Stimulated activated CD8-positive, alpha-beta memory T cell treated with anti-CD3 and anti-CD28 coated beads, Interleukin-7, amount 100 ng/mL, for 4 hours (primary cell): ENCODE measurements at places on chromosomes 12 and 14.

- DNase-seq: no peak
Observed at GRCh38 chr14:63745858-63746425, 18.1 kb upstream of the SGPP1 start.

DNA sequence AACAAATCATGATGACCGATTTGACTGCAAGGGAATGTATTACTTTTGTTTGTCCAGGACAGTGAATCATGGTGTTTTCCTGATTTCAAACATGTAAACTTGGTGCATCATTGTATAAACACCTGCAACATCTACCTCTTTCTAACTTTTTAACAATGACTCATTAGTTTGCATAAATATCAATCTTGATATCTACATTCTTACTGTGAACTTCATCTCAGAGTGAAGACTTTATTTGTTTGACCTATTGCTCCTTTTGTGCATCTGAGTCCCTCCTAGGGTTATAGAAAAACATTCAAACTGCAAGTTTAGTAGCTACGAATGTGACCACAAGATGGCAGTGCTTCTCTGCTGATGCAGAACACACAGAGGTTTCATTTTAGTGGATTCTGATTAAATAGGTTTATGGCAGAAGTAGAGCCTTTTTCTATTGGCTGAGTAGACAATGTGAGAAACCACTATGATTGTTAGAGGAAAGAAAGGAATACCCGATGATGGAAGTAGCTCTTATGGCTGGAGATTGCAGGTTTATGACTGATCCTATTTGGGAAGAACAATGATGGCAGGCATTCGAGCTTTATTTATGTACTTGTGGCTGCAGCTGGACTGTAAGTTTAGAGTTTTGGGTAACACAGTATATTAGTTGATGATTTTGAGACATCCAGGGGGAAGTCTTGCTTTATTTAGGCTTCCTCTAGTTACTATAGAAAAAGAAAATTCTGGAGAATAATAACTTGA is 244.2 kb upstream of the OR4E1 start:
- no peak for DNase-seq

DNA sequence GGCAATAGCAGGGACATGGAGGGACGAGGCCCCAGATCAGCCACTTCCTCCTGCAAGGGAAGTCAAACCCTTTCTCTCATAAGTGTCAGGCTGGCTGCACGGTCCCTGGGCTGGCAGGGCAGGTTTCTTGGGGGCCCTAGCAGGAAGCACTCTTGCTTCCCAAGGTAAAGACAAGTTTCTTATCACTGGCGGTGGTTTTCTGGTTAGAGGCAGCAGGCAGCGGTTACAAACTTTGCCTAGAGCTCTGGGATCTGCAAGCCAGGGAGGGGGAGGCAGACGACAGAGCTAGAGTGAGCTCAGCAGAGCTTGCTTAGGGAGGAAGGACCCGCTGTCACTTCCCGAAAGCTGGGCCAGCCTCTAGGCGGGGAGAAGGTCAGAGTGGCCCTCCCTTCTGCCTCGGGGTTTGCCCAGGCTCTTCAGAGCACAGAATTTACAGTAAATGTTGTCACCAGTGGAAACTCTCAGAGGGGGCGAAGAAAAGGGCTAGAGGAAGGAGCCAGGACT is 20.4 kb downstream of the BATF start:
- DNase-seq: peak; percentile 83

DNA sequence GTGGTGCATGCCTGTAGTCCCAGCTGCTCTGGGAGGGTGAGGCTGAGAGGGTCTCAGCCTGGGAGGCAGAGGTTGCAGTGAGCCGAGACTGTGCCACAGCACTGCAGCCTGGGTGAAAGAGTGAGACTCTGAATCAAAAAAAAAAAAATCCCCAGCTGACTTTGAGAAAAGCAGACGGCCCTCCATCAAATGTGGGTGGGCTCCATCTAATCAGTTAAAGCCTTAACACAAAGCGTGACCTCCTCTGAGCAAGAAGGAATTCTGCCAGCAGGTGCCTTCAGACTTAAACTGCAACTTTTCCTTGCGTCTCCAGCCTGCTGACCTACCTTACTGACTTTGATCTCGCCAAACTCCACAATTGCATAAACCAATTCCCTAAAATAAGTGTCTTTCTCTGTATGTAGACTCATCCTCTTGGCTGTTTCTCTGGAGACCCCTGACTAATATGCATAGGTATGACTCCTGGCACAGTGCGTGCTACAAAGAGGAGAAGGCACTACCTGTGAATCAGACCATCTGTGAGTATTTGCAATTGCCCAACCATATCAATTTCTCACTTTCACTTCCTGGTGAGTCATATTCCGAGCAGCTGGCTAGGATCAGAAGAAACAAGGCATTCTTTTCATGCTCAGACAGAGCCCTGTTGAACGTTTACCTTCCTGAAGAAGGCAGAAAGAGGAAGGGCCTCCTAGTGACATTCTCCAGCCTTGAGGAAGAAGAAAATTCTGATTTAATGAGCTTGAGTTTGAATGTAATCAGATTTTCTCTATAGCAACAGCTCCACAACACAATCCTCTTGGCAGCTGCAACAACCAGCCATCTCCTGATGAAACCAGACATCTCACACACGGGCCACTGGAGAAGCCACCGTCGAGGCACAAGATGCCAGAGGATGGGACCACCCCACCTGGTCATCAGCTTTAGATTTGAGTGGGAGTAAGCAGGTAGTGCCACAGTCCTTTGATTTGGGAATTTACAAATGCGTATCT is 54.3 kb downstream of the CLMN start:
- DNase-seq: no peak

DNA sequence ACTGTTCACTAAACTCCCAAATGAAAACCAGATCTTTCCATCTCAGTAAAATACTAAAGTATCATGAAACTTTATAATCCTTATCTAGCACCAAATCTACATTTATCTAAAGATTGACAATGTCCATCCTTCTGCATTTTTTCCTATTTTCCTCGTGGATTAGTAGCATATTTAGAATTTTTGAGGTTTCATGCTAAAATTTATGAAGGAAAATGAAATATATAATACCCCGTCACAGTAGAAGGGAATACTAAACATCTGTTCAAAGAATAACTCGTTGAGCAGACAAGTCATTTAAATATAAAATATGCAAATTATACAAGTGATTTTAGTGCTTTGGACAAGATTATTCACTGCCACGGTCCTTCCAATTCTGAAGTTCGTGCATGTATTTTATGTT is 122.7 kb upstream of the SLCO1C1 start:
- no peak for DNase-seq

GRCh38 chr12:116317986-116318575 is 40.6 kb upstream of the MED13L start:
- DNase-seq: no peak

DNA sequence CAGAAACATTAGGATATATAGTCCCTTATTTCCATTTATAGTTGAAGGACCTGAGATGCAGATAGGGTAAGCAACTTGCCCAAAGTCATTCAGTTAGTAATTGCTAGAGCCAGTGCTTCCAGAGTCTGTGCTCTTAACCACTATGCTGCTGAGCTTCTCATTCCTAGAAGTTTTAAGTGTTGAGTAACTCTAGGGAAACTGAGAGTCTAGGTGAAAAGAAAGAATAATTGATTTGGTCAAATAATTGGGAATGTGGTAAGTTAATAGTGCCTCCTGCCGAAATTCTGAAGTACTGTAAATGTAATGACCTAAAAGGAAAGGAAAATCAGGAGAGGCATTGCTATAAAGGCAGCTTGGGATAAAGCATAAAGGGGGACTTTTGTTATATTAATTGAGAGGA is 14.1 kb downstream of the PYROXD1 start:
- DNase-seq: no peak

GRCh38 chr14:77055306-77055705 is 26.8 kb upstream of the IRF2BPL start:
- DNase-seq: no peak

DNA sequence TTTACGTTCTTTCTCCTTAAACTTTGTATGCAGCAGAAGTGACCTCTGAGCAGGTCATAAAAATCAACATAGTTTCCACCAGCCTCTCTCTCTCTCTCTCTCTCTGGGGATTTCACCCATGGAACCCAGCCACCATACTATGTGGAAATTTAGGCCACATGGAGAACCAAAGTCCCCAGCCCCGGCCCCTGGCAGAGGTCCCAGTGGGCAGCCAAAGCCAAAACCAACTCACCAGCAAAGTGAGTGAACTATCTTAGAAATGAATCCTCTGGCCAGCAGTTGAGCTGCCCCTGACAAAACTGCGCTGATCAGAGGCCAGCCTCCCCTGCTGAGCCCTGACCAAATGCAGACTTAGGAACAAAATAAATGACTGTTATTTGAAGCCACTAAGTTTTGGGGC is 9.2 kb downstream of the DUSP6 start:
- DNase-seq: no peak

GRCh38 chr12:65747338-65747737 is 76.9 kb upstream of the HMGA2 start:
- DNase-seq: no peak

GRCh38 chr14:71267007-71267513 is 359.8 kb downstream of the PCNX1 start:
- no peak for DNase-seq

- no peak for DNase-seq
Observed at GRCh38 chr14:73198253-73198652, 39.1 kb upstream of the PAPLN start.

- no peak for DNase-seq
Observed at GRCh38 chr14:76584271-76584702, 177.0 kb upstream of the VASH1 start.
